ENCODE measurements at places on chromosomes 11 and 22.
A peak's percentile ranks its signal among the peaks of the same experiment; 100 is the strongest.

DNA sequence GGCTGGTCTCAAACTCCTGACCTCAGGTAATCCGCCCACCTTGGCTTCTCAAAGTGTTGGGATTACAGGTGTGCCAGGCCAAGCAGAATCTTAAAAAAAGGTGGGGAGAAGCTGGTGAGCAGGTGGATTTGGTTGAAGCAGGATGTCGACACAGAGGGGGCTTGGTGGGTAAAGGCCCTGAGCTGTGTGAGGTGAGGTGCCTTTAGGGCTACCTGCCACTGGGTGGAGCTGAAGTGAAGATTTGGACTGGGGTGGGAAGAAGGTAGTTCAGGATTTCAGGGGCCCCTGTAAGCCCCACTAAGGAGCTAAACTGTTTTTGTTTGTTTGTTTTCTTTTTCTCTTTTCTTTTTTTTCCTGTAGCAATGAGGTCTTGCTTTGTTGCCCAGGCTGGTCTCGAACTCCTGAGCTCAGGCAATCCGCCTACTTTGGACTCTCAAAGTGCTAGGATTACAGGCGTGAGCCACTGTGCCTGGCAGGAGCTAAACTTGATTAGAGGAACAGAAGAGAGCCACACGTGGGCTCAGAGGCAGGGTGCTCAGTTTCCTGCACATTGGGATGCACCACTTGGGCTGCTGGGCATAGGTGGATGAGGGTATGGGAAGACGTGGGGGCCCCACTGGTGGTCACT is 6.0 kb downstream of the P2RX6 start:
- DNase-seq = no peak

DNA sequence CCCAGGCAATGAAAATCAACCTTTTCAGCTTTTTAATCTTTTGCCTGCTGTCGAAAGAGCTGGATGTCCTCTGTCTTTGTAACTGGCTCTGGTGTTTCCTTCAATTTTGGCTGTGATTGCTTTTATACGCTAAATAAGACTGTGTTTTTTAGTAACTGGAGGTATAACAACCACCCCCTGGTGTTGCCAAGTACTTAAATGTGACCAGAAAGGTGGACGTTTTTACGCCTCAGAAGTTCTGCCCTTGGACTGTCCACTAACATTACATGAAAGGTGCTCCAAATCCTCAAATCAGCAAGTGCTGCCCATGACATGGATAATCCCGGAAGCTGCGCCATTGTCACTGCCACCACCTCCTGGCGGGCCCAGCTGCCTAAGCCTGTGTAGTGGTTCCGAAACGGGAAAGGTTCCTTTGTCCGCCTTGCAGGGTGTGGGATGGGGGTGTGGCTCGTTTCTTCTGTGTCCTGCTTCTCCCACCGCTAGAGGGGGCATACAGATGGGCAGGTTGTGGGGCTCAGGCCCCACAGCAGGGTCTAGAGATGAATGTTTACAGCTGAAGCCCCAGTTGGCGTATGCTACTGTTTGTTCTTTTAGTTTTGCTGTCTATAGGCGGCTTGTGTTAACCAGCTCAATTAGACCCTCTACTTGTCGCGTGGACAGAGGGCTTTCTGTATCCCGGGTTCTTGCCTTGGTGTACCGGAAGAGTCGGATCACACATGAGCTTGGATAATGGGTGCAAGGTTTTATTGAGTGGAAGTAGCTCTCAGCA is 82.2 kb upstream of the SEPTIN5 start:
- no peak for DNase-seq

- DNase-seq = peak; percentile 73
Observed at GRCh38 chr22:39214383-39215069, 30.3 kb downstream of the PDGFB start.

DNA sequence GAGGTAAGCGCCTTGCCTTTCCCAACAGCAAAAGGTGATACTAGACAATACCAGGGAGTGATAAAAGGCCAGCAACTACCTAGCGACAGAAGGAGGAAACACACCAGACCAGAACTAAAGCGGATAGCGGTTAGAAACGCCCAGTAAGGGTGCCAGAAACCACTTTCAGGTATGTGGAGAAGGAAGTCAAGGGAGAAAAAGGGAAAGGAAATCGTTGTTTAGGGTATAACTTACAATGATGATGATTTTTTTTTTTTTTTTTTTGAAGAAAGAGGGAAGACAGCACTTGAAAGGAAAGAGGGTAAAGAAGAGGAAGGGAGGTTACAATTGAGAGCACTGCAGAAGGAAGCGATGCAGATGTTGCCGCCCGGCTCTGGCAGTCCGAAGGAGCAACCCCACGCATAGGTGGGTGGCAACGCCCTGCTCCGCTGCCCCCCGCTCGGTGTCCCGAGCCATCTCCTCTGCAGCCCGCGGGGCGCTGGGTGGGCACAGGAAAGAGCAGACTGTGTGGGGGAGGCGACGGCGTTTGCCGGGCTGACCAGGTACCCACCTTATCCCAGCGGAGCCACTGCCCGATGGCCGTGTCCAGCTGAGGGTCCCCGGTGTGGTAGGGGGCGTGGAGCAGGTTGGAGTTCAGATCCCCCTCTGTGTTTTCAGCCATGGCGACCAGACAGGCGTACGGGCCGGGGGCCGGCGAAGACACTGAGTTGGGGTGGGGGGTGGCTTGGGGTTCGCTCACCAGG is 561 bp downstream of the PGM2L1 start:
- DNase-seq = peak; percentile 38

DNA sequence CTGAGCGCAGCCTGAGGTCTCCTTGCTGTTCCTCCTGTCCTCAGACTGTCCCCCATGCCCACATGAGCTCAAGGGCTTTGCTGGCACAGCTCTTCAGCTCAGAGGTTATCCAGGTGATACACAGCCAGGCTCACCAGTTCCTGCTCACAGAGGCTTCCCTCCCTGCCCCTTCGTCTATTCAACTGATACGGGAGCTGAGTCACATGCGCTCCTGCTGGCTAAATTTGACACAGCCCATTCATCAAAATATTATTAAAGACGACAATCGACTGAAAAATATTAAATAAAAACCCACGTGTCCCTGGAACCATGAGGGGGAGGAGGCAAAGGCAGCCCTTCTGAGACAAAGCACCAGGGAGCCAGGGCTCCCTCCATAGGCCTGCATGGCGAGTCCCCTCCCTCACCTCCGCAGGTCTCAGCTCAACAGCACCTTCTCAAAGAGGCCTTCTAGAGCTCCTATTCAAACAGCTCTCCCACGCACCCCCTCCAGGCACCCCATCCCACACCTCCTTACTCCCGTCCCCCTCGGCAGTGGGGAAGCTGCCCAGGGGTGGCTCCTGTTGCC is 40.5 kb downstream of the DUSP8 start:
- no peak for DNase-seq

- DNase-seq = no peak
Observed at GRCh38 chr11:20015529-20016427, 144.5 kb downstream of the DBX1 start.

- DNase-seq = no peak
Observed at GRCh38 chr22:16955678-16956210, 52.3 kb downstream of the GAB4 start.

DNA sequence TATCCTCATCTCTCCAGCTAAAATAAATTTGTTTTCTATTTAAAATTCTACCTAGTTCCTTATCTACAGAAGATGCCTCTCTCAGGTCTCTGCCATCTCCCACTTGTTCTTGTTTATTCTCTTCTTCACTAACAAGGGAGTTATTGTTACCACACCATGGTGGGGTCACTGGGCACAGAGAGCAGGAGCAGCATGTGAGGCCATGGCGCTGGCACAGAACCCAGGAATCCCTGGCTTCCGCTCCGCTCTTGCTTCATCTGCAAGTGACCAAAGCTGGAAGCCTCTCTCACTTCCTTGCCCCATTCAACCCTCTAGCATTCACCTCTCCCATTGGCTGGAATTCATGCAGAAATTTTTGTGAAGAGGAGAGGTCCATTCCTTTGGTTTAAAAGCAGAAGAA is 190.7 kb upstream of the NCAM1 start:
- DNase-seq = no peak

- no peak for DNase-seq
Observed at GRCh38 chr11:20640401-20640800, 29.0 kb upstream of the NELL1 start.
